ENCODE measurements at places on chromosomes 16 and 17.

DNA sequence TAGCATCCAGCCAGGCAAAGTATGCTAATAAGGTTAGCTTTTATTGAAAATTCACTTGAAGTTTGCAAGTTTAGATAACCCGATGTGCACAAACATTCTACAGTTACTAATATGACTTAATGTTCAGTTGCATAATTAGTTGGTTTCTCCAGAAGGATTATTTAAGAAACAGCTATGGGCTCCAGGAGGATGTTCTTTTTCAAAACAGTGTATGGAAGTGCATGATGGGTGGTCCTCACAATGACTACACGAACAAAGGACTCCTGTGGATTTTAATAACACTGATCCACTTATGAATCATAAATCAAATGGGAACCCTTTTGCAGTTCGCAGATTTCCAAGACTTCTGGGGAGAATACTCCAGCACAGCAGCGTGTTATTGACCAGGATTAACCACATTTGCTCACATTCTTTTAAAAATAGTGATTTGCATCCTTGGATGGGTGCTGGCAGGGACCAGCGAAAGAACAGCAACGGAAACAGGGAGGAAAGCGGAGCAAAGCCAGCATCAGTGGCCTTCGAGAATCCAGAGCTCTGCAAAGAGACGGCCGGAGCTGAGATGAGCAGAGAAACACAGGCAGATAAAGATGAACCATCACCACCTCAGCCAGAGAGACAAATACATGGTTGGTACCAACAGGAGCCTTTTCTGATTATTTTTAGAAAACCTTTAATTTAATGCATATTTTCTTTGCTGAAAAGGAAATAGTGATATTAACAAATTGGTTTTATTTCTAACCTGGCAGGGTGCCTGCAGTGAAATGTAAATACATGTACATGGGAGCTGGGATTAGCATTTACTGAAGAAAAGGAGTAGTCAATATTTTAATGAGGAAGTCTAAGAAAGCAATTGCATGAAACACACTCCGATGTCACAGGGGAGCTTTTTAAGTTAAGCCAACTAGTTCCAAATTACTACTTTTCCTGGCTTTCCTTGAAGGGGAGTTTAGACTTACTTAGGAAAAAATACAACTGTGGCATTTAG, 623.2 kb upstream of the ZFHX3 start:
- DNase-seq: no peak

- no peak for DNase-seq
Observed at GRCh38 chr17:58626905-58627304, 64.9 kb downstream of the TEX14 start.

DNA sequence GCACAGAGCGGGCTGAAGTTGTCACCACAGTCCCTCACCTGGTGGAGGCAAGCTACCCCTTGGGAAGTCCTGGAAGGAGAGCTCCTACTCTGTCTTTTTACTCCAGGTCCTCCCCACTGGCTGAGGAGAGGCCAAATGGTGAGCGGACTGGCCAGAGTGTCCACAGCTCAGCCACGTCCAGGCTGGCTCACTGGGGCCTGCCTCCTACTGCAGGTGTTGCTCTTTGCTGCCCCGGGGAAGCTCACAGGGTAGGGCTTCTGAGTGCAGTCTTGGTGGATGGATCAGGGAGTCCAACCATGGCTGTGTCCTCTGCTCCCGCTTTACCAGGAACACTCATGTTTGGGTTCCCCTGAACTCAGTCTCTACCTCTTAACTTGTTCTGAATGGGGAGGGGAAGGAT, 2.7 kb downstream of the B9D1 start:
- DNase-seq: no peak

DNA sequence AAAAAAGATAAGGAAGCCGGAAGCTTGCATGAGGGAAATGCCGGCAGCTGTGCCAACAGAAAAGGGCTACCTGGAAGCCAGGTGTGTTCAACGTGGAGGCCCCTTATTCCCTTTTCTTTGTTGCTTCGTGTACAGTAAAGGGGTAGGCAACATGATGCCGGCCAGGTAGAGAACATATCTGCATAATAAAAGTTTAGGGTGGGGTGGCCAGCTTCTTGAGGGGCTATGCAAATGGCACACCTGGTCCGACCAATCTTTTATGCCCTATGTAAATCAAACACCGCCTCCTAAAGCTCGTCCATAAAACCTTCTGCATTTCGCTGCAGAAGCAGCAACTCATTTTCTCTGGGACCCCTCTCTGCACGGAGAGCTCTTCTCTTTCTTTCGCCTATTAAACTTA, 911.6 kb downstream of the KCNJ2 start:
- DNase-seq: no peak

DNA sequence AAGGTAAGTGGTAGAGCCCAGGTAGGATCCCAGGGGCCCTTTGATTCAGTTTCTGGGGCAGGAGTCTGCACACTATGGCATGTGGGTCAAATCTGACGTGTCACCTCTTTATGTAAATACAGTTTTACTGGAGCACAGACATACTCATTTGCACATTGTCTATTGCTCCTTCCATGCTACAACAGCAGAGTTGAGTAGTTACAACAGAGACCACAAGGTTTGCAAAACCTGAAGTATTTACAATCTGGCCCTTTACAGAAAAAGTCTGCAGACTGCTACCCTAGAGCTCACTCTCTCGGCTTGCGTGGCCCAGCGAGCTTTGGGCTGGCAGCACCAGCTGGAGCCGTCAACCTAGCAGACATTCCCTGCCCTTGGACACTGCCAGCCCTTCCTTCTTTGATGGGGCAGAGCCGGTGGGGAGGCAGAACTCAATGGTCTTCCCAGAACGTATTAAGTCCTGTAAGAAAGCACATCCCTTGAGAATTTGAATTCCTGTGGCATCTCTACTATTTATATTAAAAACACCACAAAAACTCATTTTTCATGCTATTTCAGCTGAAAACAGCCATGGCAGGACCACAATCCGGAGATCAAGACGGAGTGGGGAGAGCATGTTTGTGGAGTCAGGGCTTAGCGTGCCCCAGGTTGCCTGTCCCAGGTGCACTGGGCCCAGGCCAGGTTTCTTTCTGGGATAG, 133.1 kb upstream of the NUDT7 start:
- DNase-seq: no peak
